ENCODE measurements at places on chromosomes 6 and 20.

GRCh38 chr20:58722877-58723627 lies 30.5 kb downstream of the NPEPL1 start:
- no peak for DNase-seq

DNA sequence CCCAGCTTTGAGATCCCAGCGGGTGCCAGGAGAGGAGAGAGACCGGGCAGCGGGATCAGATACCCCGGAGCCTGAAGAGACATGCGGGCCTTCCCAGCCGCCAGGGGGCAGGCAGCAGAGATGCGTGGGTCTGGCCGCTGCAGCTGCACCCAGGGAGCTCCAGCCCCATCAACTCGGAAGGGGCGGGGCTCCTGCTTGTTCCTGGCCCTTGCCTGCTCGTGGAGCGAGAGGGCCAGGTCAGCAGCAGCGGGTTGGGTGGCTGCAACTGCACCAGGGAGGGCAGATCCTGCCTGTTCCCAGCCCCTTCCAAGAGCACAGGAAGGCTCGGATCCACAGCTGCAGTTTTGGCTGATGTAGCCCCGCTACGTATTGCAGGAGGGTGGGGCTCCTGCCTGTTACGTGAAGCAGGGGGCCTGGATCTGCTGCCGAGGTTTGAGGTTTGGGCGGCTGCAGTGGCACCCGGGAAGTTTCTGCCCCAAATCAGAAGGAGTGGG lies 532.8 kb downstream of the RFPL4B start:
- no peak for DNase-seq

DNA sequence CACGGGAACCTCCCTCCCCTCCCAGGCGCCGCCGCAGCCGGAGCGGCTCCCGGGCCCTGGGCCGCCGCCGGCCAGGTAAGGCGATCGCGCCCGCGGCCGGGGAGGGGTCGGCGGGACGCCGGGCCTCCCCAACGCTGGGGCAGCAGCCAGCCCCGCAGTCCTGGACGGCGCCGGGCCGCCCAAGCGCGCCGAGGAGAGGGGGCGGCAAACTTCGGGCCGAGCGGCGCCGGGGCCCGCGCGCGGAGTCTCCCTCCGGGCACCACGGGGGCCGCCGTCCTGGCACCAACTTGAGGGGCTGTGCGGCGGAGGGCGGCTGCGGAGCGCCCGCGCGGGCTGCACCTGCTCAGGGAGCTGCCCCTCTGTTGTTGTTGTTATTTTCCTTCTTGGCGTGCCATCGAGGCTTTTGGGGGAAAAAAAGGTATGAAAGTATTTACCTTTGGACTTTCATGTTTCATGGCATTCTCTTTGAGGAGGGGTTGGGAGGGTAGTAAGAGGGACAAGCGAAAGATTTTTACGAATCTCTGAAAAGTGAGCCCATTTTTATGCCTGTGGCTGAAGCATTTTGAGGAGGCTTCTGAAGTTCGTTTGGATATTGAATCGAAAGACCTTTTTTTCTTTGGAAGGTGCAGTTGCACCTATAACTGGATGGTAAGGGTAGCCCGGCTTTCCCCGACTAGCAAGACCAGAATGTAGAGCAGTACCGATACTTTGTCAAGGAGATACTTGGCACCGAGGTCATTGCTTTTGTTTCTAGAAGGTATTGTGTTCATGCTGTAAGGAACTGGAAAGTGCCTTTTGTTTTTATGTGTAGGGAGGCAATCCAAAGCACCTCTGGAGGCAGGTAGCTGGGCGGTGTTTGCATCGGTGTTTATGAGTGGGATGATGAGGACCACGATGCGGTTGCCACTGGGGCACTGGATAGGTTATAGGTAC lies at the start of gene RNF182:
Gene RNF182 (plus strand): TSS at position 4 of the 933 bp plus-strand sequence. CDS start 52,168 bp downstream, outside the sequence.
- peak; percentile 49 for DNase-seq

DNA sequence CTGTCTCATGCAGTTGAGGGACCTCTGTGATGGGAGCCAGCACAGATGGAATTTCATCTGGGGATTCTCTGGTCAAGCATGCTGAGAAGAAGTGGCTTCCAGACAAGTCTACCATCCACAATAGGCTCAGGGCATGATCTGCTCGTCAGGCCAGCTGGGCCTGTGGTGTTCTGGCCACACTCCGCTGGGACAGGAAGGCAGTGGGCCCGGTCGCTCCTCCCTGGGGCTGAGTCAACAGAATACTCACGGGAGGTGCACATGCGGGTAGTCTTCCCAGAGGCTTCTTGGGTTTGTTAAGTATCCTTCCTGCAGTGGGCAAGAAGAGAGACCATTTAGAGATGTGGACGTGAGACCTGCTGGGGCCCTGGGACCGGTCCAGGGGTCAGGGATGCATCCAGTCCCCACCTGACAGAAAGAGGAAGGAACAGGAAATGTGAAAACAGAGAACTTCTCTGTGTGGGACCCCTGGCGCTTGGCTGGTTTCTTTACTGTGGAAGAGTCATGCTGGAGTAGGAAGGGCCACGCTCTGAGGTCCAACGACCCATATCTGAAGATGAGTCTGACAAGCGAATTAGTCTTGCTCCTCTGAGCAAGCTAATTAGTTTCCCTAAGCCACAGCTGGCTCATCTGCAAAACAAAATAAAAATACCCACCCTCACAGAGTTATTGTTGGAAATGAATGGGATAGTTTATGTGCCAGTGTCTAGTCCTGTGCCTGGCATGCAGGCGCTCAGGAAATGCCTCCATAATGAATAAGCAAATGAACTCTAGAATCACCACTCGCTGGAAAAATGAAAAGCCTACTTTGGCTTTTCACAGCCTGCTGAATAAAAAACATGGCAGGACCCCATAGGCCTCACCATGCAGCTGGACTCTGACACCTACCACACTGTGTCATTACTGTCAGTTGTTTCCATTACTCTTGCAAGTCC lies 67.3 kb downstream of the TRAM2 start:
- DNase-seq: no peak

DNA sequence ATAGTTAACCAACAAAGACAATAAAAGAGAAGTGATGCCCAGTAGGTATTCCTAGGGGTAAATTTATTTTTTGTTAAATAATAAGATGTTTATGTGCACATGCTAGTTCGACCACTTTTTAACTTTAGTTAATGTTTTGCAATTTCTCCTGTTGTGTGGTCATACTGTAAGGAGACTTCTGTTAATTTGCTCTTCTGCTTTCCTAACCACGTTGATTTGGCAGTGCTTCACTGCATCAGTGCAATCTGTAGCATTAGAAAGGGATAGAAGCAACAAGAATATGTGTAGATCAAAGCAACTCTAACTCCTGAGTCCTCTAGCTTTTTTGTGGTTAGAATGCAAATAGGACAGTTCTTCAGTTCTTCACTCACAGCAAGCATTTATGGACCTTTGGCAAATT lies 13.9 kb downstream of the MYB start:
- no peak for DNase-seq

GRCh38 chr6:26246058-26246457 lies 118.9 kb upstream of the BTN3A2 start:
- DNase-seq: no peak

DNA sequence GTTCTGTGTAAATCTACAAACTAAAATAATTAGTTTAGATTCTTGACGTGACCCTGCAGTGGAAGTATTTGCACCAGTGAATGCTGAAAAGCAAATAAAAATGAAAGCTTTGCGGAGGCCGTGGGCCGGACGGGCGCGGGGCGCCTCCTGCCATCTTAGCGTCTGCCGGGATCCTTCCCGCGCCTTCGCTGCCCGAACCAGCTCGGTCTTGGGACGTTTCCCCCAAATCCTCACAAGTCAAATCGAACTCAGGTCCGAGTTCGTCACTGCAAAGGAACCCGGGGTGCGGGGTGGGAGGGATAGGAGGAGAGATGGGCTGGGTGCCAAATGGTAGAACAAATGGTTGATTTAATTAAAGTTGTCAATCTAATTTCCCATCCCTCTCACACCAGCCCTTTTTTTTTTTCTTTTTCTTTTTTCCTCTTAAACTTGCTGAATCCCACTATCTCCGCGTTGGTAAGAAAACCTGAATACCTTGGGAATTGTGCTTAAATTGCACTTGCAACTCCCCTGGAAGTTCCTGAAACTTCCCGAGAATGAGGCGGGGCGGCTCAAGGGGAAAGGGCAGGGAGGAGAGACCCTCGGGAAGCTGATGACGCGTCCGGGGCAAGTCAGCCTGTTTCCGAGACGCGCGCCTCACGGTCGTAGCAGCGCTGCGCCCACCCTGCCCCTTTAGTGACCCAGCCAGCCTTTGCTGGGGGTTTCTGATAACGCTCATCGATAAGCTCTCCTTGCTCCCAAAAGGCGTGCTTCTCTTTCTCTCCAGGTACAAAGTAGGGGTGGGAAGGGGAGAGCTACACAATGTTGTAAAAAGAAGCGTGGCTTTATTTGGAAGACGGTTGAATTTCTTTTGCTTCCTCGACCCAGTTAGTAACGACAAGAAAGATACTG lies 1.8 kb downstream of the GJA1 start:
- peak; percentile 8 for DNase-seq

- DNase-seq: no peak
Observed at GRCh38 chr6:41780551-41781365, at the start of gene PRICKLE4. Gene PRICKLE4, plus strand, starts transcription at chr6:41780782. Its CDS starts 2,692 bp downstream, at chr6:41783474.

DNA sequence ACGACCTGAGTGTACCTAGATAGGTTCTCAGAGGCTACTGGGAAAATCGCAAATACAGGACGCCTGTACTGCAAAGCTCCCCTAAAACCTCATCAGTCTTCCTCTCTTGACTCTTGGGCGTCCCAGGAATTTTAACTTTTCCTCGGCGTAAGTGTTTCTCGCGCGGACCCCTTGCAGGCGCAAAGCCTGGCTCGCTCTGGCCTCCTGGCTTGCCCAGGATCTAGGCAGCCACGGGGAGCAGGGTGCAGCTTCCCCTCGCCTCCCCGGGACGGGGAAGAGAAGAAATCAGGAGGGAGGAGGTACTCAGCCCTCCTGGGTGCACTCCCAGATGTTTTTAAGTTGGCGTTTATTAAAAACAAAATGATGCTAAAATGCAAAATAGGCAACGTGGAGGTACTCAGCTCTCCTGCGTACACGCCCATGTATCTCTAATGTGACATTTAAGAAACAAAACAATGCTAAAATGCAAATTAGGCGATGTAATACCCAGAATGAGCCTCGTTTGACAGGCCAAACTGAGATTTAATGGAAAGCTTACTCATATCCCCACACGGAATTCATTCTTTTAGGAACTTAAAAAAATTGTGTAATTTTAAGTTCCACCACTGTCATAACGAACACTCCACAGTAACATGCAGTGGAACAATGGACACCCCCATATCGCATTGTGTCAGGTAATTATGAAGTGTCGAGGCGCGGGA lies 1.6 kb upstream of the SOBP start:
- DNase-seq: no peak

GRCh38 chr6:48866682-48867081 lies 596.4 kb downstream of the MMUT start:
- no peak for DNase-seq

- no peak for DNase-seq
Observed at GRCh38 chr20:15297059-15297875, 959.9 kb upstream of the FLRT3 start.

GRCh38 chr6:170450916-170451761 lies 102.0 kb downstream of the PSMB1 start:
- DNase-seq: no peak

GRCh38 chr6:15953152-15953880 lies 175.6 kb upstream of the MYLIP start:
- DNase-seq: no peak

- no peak for DNase-seq
Observed at GRCh38 chr6:1747531-1747930, 137.8 kb downstream of the FOXC1 start.

DNA sequence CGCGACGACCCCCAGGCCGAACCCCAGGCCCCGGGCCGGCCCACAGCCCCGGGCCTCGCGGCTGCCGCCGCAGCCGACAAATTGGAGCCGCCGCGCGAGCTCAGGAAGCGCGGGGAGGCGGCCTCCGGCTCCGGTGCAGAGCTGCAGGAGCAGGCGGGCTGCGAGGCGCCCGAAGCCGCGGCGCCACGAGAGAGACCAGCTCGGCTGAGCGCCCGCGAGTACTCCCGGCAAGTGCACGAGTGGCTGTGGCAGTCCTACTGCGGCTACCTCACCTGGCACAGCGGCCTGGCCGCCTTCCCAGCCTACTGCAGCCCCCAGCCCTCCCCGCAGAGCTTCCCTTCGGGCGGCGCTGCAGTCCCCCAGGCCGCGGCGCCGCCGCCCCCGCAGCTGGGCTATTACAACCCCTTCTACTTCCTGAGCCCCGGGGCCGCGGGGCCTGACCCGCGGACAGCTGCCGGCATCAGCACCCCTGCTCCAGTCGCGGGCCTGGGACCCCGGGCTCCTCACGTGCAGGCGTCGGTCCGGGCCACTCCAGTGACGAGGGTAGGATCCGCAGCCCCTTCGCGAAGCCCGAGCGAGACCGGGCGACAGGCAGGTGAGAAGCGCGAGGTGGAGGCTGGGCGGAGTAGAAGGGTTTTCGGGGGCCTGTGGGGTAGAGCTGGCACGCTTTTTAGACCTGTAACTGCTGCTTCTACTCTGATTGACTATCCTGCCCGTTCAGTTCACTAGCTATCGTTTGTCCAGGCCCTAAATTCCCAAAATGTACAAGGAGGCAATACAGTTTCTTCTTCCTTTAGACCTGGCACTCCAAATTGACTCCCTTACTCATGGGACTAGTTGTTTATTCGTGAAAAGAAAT lies 654 bp downstream of the FAM8A1 start:
- DNase-seq: peak; percentile 49

DNA sequence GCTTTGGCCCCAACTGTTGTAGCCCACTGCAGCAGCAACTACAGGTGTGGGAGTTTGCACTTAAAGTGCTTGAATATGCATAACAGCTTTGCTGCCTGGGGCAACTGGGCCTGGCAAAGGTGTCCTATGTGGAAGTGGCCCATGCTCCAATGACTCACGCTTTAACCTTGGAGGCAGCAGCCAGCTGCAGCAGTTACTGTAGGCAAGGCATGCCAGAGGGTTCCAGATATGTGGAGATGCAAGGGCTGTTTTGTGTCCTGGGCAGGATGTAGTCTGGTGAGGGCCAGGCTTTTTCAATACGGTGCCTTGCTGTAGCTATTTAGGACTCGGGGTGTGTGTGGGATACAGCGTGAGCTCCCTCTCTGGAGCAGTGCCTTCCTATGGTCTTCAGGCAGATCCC lies 150.3 kb downstream of the NKAIN2 start:
- no peak for DNase-seq

DNA sequence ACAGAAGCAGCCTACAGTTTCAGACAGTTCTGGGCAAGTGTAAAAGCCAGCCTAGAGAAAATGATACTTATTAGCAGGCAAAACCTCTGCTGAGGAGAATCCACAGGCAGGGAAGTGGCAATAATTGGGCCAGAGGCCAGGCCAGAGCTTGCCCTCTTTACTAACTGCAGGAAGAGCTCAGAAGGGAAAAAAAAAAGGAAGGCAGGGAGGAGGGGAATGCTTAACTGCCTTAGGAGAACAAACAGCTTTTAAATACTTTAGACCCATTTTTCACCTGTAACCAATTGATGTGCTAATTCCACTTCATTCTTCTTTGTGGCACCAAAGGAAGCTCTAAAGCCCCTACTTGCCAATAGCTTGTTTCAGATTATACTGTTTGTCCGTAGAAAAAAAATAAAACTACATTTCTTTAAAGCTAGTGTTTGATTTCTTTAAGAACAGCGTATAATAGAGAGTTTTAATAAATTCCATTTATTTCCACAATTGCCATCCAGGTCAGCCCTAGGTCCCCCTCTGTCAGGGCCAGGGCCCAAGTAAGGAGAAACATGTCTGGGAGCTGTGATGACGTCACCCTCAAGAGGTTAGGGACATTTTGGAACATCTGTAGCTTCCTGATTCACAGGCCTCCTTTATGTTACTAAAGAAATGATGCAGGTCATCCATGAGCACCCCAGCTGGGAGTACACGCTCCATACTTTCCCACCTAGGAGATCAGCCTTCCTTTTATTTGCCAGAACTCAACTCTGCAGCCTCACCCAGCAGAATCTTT lies 384.3 kb downstream of the CDC5L start:
- no peak for DNase-seq
